ENCODE measurements at places on chromosomes 6 and 20. TPM values are rescaled to one million over a fixed set of nuclear protein-coding genes. Genes with fewer than 3 reads are reported as not detected.

GRCh38 chr6:157461000-157461915 lies 80.3 kb downstream of the ZDHHC14 start:
- DNase-seq: no peak

Gene TBPL1
- 63.3 TPM for total RNA-seq

DNA sequence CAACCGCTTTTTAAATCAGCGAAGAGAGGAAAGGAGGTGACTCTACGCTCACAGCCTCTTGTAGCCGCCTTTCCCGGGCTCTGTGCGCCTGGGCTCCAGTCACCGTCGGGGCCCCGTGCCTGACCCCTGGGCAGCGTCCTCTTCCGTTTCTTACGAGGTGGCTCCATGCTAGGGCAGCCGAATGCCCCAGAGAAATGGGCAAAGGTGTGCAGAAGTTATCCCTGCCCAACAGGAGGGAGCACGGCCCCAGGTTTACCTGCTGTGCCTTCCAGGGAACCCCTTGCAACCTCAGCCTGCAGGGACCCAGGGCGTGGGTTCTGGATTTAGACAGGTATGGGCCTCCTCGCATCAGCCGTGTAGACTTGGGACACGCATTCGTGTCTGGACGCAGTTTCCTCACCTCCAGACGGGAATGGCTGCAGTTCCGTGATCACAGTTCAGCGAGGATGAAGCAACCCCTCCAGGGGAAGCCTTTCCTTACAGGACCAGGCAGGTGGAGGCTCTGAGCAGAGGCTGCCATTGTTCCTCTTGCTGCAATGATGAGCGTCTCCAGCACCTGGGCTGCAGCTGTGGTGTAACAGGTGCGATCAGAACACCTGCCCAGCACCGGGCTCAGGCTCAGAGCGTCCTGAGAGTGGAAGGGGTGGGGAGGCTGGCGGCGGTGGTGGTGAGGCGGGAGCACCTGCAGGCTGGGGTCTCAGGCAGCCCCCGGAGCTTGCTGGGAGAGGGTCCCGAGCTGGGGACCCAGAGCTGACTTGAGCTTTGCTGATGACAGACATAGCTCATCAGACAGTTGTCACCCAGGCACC lies 81.3 kb upstream of the BHLHE23 start:
- no peak for DNase-seq

GRCh38 chr6:88586371-88587149 lies 376.9 kb downstream of the RNGTT start:
- peak; percentile 7 for DNase-seq

Gene TENT5A
- 4.0 TPM for total RNA-seq

Gene GPSM3
- total RNA-seq: 80.6 TPM

- no peak for DNase-seq
Measured at GRCh38 chr6:69792292-69792691, 4.5 kb downstream of the LMBRD1 start.

Gene CYB5R4
- 14.9 TPM for total RNA-seq

All from HT1080 (cell line).